ENCODE measurements at places on chromosomes 2 and 18.

- DNase-seq: no peak
Measured at GRCh38 chr2:56952871-56953270, 769.1 kb downstream of the CCDC85A start.

GRCh38 chr2:219344751-219345430, 12.3 kb upstream of the RESP18 start:
- no peak for DNase-seq

DNA sequence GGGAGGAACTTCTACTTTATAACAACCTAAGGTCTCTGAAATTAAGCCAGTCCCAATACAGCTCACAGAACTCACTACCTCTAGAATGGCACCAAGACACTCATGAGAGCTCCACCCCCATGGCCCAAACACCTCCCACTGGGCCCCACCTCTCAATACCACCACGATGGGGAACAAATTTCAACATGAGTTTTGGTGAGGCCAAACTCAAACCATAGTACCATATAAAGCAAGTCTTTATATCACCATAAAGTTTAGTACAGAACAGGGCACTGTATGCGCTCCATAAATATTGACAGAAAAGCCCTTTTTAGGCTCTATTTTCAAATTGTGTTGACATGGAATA, 3.3 kb downstream of the AFG3L2 start:
- no peak for DNase-seq

- DNase-seq: peak; percentile 15
Measured at GRCh38 chr2:7377916-7378569, 460.8 kb downstream of the RNF144A start.

GRCh38 chr18:51012441-51012840, 17.6 kb upstream of the SMAD4 start:
- no peak for DNase-seq

DNA sequence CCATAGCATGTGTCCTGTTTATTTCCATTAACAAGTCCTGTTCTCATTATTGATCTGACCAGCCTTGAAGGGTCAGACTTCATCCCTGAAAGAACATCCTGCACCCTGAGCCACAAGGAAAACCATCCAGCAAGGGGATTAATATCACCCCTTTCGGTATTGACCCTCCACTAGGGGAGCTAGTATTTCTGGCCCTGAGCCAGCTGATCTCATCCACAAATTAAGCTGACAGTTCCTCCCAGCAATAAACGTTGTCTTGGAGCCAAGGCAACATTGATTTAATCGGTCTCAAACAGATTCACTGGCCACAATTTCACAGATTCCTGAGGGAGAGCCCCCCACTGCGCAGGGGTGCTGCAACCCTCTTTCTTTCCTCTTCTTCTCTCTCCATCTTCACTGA, 353.1 kb upstream of the FANCL start:
- DNase-seq: peak; percentile 12

DNA sequence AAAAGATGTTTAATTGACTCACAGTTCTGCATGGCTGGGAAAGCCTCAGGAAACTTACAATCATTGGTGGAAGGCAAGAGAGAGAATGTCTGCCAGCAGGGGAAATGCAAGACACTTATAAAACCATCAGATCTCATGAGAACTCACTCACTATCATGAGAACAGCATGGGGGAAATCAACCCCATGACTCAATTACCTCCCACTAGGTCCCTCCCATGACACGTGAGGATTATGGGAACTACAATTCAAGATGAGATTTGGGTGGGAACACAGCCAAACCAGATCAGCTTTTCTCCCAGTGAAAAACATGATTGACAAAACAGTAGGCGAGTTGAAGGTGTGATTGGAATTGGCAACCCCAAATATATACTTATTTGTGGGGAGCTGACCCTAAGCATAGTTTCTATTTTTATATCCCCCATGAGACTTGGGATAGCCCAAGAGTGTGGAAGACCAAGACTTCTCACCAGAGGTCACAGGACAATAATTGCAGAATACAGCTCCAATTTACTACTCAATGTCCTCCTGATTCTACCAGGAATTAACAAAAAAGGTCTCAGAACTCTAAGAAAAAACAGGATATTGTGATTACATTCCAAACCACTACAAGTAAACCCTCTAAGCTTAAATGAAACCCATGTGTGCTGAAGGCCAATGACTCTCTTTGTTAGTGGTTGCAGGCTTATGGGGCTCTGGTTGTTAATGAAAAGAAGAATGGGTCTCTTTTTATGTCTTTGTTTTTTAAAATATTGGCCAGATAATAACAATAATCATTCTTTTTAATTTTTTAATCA, 96.1 kb upstream of the PIK3C3 start:
- DNase-seq: no peak

- no peak for DNase-seq
Measured at GRCh38 chr2:104321796-104322349, 532.0 kb upstream of the POU3F3 start.

- no peak for DNase-seq
Measured at GRCh38 chr2:55616551-55617174, 759 bp downstream of the PPP4R3B start.

- no peak for DNase-seq
Measured at GRCh38 chr2:20219763-20220380, 5.1 kb downstream of the SDC1 start.

- DNase-seq: no peak
Measured at GRCh38 chr18:59359576-59359952, 499 bp upstream of the LMAN1 start.

DNA sequence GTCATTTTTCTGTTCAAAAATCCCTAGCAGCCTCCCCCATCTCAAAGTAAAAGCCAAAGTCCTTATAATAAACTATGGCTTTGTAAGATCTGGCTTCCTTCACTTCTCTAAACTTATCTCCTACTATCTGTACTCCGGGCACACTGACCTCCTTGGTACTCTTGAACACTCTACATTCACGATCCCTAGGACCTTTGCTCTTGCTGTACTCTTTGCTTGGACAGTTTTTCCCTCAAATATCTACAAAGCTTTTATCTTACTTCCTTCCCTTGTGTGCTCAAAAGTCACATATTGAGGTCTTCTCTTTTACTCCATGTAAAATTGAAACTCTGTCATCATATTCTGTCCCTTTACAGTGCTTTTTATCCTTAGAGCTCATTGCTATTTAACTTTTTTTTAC, 616.6 kb downstream of the IRS1 start:
- DNase-seq: no peak

DNA sequence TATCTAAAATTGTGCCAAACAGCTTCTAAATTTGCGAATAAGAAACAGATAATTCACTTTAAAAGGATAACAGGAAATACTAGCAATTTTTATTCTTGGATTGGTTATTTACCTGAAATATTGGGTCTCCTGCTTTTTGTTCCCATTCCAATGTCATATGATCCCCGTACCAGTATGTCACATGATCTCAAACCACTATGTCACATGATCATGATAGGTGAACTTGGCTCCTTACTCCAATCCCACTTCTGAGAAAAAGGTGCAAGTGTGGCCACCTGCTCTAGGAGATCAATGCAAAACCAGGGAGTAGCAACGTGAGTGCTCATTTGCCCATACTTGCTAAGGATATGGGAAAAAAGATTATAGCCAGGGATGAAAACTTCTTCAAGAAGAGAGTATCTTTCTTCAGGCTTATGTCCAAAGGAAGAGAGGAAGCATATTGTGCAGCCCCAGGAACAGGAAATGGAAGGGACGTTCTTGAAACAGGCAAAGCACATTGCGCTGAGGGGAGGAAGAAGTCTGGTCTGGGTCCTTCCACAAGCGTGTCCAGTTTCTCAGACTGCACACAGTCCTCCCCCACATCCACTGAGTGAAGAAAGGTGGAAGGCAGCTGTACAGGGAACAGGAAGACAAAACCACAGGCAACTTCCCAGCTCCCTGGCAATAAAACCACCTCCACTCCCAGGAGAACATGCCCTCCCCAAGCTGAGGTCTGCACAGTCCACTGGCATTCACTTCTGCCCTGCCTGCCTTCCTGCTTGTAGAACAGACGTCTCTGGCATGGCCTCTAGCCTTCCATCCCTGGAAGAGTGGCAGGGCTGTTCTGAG, at the start of gene LYG2:
TSS of gene LYG2 (minus strand) at position 176 of the 828 bp plus-strand sequence. CDS start 1,406 bp downstream, outside the sequence.
- DNase-seq: no peak

GRCh38 chr2:35220461-35220860, 1135.1 kb upstream of the CRIM1 start:
- DNase-seq: no peak

DNA sequence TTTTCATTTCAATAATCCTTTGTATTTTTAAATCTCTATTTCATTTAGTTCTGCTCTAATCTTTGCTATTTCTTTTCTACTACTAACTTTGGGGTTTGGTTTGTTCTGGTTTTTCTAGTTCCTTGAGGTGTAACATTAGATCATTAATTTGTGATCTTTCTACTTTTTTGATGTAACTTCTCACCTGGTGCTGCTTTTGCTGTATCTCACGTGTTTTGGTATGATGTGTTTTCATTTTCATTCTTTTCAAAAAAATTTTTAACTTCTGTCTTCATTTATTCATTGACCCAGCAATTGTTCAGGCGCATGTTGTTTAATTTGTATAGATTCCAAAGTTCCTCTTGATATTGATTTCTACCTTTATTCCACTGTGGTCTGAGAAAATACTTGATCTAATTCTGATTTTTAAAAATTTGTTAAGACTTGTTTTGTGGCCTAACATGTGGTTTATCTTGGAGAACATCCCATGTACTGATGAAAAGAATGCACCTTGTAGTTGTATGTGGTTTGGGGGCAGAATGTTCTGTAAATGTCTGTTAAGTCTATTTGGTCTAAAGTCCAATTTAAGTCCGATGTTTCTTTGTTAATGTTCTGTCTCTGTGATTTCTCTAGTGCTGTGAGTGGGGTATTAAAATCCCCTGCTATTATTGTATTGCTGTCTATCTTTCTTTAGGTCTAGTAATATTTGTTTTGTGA, 17.3 kb upstream of the MALT1 start:
- DNase-seq: no peak

- no peak for DNase-seq
Measured at GRCh38 chr2:160575368-160575767, 81.8 kb upstream of the RBMS1 start.

DNA sequence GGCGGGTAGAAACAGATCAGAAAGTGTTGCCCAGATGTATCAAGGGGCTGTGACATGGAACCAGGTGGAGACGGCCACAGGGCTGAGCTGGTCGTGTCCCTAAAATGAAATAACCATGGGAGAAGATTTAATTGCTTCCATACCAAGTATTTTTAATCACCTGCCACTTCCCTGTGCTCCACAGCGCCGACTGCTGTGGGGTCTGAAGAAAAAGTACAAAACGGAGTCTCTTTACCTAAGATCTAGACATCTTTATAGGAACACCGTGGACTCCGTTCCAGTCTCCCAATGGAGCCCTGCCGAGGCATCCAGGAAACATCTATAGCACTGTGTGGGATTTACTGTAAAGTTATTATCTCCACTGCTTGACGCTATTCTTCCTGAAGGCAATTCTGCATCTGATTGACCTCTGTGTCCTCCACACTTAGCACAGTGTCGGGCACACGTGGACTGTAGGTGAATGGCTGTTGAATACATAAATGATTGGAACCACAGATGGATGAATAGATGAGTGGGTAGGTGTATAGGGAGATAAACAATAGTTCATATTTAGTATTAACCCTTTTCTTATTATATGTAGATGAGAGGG, 21.6 kb upstream of the GYPC start:
- no peak for DNase-seq
